ENCODE measurements at places on chromosomes 1 and 21.
A peak's percentile ranks its signal among the peaks of the same experiment; 100 is the strongest.

DNA sequence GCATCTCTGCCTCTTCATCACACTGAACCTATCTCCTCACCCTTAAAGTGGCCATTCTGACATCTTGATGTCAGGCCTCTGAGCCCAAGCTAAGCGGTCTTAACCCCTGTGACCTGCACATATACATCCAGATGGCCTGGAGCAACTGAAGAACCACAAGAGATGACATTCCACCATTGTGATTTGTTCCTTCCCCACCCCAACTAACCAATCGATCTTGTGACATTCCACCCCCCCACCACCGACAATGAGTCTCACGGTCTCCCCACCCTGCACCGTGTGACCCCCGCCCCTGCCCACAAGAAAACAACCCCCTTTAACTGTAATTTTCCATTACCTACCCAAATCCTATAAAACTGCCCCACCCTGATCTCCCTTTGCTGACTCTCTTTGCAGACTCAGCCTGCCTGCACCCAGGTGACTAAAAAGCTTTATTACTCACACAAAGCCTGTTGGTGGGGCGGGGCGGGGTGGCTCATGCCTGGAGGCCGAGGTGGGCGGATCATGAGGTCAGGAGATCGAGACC is 21.0 kb upstream of the PINK1 start:
- peak; percentile 26 for DNase-seq

DNA sequence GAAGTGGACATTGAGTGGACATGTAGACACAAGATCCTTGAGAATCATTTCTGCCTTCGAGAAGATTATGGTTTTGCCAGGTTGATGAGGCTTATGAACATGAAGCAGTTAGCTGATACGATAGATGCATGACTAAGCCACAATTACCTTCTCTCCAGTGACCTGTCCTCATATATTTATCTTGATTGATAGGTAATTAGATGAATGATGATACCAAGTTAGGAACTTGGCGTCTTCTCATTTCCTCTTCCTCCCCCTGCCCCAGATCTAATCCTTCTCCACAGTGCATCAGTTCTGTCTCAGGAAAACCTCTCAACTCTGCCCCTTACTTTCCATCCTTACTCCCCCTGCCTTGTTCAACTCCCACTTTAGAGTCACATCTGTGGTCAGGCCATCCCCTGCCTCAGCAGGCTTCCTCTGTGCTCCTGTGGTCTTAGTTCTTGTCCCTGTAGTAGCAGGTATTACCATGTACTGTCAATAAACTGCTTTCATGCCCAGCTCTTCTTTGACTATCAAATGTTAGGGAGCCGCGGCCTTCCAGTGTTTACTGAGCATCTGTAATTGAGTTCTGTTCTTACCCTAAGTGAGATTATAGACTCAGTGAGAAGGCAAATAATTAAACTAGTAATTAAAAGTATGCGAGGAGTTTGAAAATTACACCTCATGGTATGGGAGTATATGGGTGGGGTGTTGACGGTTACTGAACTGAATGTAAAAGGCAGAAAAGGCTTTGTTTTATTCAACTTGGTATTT is 5.1 kb downstream of the ST6GALNAC3 start:
- no peak for DNase-seq

- no peak for DNase-seq
These were observed 9.7 kb downstream of the TNR start for GRCh38 chr1:175733722-175734121.

- DNase-seq: no peak
These were observed 30.2 kb upstream of the CLDN14 start for GRCh38 chr21:36509973-36510664.

GRCh38 chr1:87795615-87796337 is 467.1 kb downstream of the LMO4 start:
- no peak for DNase-seq

DNA sequence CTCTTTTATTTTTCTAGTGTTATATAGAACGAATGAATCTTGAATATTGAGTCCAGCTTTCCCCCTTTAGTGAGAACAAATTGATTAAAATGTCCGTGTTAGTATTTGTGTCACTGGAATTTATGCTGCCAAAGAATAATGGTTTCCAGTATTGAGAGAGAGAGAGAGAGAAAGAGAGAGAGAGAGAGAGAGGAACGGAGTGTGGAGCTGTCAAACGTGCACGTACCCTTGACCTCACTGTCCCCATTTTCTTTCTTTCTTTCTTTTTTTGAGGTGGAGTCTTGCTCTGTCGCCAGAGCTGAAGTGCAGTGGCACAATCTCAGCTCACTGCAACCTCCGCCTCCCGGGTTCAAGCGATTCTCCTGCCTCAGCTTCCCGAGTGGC is 70.9 kb upstream of the GREM2 start:
- DNase-seq: no peak

GRCh38 chr1:79177844-79178243 is 171.3 kb upstream of the ADGRL4 start:
- DNase-seq: no peak

DNA sequence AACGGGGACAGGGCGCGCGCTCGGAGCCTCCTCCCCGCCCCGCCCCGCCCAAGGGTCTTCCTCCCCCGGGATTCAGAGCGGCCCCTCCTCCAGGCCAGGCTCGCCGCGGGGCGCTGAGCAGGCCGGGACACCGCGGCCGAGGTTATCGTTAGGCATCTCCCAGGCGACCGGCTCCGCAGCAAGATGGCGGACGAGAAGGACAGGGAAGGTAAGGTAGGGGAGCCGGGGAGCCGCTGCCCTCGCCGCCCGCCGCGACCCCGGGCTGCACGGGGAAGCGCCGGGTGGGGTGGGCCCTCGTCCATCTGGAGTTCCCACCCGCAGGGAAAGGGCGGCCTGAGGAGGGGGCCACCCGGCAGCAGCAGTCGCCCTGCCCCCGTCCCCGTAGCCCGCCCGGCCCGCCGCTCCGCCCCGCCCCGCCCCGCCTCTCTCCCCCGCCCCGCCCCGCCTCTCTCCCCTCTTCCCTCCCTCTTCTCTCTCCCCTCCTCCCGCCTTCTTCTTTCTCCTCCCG is 105.9 kb upstream of the HNRNPU start:
- DNase-seq: peak; percentile 68

DNA sequence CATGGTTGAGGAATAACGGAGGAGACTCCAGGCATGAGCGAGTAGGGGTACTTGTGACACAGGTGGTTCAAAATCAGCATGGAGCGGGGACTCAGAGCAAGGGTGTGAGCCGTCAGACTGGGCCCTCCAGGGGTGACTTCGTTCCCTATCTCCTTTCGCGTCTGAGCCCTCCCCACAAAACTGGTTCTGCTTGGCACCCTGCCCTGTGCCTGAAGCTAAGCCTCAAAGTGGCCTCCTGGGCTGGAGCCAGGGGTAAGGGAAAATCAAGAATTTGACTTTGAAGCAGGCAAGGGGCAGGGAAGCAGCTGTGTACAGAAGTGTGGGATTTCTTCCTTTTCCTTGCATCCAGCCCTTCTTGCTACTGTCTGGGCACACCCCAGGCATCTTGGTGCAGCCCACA is 331.5 kb upstream of the AJAP1 start:
- DNase-seq: no peak

DNA sequence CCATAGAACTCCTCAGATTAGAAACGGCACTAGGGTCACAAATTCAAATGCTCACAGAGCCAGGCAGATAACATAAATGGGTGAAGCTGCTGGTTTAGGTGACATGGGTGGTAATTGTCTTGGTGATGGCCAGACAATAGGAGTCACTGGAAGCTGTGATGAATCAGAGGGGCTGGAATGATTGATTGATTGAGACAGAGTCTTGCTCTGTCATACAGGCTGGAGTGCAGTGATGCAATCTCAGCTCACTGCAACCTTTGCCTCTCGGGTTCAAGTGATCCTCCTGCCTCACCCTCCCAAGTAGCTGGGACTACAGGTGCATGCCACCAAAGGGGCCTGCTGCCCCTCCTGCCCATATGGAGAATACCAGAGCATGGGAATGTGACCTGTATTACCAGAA is 63.0 kb downstream of the HIVEP3 start:
- DNase-seq: peak; percentile 31

DNA sequence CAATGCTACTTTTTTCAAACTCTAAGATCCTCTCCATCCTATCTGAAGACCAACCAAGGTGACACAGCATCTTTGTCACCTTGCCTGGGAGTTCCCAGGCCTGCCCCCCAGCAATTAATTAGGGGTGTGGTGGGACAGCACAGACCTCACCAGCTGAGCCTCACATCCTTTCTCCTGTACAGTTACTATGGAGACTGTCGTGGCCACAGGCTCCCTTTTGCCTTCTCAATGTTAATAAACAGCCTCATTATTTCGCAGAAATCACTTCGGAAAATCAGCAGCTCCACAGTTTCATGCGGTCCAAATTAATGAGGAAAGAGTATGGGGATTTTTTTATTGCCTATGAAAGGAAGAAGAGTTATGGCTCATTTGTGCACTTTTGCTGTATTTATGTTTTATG is 378.3 kb downstream of the NPHP4 start:
- DNase-seq: no peak

DNA sequence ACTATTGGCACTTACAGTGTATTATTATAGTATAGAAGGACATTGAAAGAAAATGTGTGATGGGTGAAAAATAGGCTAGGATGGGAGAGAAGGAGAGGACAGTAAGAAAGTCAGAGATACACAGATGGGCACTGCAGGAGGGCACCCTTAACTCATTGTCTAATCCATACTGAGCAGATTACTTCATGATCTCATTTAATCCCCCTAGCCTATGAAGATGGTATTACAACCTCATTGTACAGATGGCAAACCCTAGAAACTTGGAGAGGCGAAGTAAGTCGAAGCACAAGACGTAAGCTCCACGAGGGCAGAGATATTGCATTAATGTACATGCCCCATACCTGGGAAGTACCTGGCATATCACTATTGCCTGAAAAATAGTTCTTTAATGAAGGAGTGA is 346.9 kb upstream of the DAB1 start:
- no peak for DNase-seq

GRCh38 chr1:109392037-109392787 is 5.5 kb downstream of the SORT1 start:
- DNase-seq: peak; percentile 36

- DNase-seq: no peak
These were observed 2.3 kb upstream of the SLC9A1 start for GRCh38 chr1:27157194-27157593.

GRCh38 chr1:212607913-212608391 is 609 bp upstream of the ATF3 start:
- no peak for DNase-seq

- DNase-seq: no peak
These were observed 24.8 kb downstream of the TFAP2E start for GRCh38 chr1:35597870-35598269.

DNA sequence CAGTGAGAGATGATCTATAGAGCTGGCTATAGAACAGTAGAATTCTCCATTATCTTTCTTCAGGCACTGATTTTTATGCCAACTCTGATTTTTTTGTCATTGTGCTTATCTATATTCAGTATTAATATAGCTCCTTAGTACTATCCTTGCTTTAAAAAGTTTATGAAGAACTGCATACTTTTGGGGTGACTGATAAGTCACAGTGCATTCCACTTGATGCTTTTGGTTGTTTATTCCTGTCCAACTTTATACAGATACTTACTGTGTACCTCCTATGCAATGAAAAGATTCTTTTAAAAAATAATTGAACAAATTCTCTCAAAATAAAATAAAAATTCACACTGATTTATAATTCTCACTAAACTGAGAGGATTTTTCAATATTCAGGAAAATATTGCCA is 71.6 kb downstream of the COL24A1 start:
- DNase-seq: no peak

- no peak for DNase-seq
These were observed 49.5 kb downstream of the FASLG start for GRCh38 chr1:172708452-172708851.

GRCh38 chr21:39694750-39695149 is 50.2 kb upstream of the IGSF5 start:
- no peak for DNase-seq

- DNase-seq: peak; percentile 56
These were observed 55.9 kb upstream of the PTGFRN start for GRCh38 chr1:116853680-116854402.

DNA sequence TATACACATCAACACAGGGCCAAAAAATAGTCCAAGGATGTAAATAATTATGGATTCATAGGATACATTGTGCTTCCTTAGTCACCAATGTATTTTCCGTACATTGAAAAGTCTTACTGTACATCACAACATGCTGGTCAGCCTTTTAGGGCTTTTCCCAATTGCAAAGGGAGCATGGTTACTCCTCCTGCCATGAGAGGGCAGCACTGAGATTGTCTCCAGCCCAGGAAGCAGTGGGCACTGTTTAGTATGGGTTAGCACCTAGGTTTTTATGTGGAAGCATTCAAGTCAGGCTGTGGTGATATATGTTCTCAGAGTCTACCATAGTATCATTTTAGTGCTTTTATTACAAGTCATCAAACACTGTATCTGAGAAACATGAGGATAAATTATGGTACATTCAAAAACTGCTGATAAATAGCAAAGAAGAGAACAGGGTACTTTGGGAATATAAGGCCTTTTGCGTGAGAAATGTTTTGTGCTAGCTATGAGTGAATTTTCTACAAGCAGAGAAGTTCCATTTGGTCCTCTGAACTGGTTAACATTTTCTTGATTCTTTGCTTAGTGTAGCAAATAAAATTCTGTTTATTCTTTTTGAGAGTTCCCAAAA is 34.0 kb downstream of the ST6GALNAC5 start:
- peak; percentile 37 for DNase-seq

DNA sequence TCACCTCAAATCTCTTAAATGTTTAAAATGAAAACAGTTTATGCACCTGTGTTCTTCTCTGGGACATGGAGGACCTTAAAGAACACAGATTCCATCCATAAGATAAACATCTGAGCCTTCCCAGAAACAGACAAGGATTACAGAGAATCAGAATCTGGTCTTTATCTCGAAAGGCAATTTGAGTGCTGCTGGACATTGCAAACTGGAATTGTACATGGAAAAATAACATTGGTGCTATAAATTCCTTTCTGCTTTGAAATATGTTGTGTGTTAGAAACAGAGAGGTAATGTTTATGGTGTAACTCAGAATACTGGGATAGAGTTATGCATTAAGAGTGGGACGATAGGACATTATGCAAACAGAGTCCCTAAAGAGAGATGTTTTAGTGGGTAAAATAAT is 6.6 kb upstream of the DDR2 start:
- no peak for DNase-seq

- no peak for DNase-seq
These were observed 30.8 kb upstream of the ZNF648 start for GRCh38 chr1:182092336-182092735.

GRCh38 chr1:111551623-111552411 is 48.4 kb upstream of the ADORA3 start:
- DNase-seq: no peak

- no peak for DNase-seq
These were observed 15.5 kb upstream of the PADI2 start for GRCh38 chr1:17134724-17135123.
